ENCODE measurements at places on chromosomes 16 and 17.

DNA sequence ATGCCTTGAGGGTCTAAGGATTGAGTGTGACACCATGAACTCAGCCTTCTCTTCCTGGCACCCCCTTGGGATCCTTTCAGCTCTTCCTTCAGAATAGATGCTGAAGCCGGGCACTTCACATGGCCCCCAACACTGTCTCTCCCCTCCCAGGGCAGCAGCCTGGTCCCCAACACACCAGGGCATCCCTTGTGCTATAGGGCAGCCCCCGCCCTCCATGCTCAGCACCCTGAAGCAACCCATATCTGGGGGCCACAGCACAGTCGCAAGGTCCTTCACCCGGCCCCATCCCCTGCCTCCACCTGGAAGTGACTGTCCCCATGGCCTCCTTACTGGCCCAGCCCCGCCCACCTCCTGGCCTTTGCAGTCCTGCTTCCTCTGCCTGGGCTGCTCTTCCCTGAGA lies 143.1 kb downstream of the C16orf95 start:
- DNase-seq = no peak

GRCh38 chr17:60888812-60889709 lies 211.4 kb downstream of the BCAS3 start:
- DNase-seq = no peak

DNA sequence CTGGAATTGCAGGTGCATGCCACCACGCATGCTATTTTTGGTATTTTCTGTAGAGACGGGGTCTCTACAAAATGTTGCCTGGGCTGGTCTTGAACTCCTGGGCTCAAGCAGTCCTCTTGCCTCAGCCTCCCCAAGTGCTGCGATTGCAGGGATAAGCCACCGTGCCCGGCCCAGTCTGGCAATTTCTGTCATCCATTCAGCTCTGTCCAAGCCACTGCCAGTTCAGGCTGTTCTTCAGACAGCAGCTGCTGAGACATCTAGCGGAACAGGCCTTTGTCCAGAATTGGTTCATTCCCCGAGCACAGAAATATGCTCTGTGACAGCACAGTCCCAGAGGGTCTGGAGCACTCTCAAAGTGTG lies 5.4 kb downstream of the SLC47A1 start:
- DNase-seq = no peak

DNA sequence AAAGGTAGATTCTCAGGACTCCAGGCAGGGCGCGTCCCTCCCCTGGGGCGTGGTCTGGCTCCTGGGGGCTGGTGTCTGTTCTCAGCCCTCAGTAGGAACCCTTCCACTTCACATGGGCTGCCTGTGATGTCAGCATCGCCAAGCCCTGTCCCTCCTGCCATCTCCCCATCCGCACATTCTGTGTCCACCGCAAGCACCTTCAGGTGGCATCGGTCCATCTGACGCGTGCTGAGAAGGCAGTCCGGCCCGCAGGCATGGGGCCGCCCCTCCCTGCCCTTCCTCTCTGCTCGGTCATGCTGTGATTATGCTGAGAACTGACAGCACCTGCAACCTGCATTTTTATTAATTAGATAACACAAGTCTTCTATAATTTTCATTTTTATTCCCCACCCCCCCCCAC lies 12.7 kb upstream of the DNAH17 start:
- DNase-seq = no peak

- DNase-seq = no peak
These were observed 800 bp downstream of the PLEKHH3 start for GRCh38 chr17:42675965-42676423.

- DNase-seq = no peak
These were observed 12.6 kb downstream of the THRA start for GRCh38 chr17:40075201-40075941.

DNA sequence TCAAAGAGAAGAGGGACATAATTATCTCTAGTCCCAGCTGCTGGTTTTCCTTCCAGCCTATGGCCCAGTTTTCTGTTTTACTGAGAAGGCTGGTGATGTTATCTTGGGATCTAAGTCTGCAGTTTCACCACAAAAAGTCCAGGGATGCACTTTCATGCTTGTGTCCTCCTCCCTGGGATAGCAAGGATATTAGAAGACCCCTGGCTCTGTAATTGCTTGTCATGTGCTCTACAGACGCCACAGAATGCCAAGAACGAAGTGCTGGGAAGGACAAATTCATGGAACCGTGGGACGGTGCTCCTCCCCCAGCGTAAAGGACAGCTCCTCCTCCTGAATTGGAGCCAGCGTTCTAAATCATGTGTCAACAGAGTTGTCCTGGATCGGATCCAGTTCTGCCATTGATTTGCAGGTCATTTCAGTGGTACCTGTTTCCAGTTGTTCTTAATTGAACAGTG lies 8.6 kb downstream of the MAPT start:
- DNase-seq = no peak

DNA sequence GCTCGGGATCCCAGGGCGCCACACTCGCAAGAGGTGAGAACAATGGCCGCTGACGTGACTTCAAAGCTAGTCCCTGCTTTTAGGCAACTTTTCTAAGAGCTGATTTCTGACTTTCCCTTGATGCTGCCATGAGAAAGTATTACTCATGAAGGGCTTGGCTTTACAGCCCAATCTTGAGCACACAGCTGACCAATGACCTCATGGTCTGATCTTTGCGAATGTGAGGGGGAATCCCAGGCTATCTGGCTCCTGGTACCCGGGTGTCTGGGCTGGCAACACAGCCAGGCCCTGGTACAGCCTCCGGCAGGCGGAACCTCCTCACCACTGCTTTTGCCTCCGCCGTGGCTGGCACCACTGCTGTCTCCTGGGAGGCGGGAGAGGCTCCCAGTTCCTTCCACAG lies 17.5 kb downstream of the NDUFAF8 start:
- DNase-seq = no peak

DNA sequence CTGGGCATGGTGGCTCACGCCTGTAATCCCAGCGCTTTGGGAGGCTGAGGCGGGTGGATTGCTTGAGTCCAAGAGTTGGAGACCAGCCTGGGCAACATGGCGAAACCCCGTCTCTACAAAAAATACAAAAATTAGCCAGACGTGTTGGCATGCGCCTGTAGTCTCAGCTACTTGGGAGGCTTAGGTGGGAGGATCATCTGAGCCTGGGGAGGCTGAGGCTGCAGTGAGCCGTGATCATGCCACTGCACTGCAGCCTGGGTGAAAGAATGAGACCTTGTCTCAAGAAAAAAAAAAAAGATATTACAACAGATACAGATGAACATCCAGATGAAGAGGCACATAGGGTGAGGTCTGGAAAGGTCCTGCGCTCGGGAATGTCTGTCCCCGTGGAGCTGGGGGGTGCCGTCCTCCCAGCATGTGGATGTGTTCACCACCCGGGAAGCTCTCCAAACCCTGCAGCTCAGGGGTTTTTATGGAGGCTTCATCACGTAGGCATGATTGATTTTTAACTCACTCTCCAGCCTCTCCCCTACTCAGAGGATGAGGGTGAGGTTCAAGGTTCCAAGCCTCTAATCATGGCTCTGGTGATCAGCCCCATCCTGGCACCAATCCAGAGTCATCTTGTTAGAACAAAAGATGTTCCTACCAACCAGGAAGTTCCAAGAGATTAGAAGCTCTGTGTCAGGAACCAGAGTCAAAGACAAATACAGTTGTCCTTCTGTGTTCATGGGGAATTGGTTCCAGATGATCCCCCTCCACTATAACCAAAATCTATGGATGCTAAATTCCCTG lies 85.0 kb upstream of the DNAJA2 start:
- no peak for DNase-seq

- DNase-seq = no peak
These were observed 83.1 kb upstream of the IRX5 start for GRCh38 chr16:54847609-54848008.

DNA sequence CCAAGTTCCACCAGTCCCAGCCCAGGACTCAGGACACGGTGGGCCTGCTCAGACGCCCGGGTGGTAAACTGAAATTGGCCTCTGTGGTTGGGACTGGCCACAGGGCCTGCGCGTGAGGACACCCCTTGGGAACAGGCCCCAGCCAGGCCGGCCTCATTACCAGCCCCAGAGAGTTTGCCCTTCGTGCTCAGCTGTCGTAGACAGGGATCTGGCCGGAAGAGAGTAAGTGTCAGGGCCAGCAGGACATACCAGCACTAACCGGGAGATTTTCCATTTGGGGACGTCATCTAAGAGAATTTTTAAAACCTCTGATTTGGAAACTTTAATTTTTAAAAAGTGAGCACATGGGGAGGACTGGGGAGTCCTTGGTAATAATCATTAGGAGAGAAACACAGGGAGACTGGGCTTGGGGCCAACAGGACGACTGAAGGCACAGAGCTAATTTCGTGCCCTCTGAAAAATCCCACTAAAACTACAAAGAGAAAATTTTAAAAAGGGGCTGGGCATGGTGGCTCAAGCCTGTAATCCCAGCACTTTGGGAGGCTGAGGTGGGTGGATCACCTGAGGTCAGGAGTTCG lies 2.4 kb upstream of the RBFOX3 start:
- DNase-seq = no peak

DNA sequence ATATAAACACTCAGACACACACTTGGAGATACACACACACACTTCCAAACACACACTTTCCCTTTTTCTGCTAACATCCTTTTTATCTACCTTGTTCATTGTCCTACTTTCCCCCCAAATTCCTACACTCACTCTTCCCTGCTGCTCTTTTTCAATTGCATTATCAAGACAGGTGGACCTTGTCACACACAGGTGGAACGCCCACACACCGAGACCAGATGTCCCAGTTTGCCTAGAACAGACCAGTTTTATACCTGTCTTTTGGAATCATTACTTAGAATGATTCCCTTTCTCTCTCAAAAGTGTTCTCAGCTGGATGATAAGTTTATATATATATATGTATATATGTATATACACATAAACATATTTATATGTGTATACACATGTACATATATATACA lies 50.7 kb upstream of the ARHGAP44 start:
- no peak for DNase-seq

Data from stimulated activated CD8-positive, alpha-beta memory T cell treated with anti-CD3 and anti-CD28 coated beads, Interleukin-15, amount 100 ng/mL, for 48 hours (primary cell).